NCI-H1694 treated with DMSO at 0.1 percent for 48 hours (cell line): ENCODE measurements at places on chromosomes 13 and 19.

DNA sequence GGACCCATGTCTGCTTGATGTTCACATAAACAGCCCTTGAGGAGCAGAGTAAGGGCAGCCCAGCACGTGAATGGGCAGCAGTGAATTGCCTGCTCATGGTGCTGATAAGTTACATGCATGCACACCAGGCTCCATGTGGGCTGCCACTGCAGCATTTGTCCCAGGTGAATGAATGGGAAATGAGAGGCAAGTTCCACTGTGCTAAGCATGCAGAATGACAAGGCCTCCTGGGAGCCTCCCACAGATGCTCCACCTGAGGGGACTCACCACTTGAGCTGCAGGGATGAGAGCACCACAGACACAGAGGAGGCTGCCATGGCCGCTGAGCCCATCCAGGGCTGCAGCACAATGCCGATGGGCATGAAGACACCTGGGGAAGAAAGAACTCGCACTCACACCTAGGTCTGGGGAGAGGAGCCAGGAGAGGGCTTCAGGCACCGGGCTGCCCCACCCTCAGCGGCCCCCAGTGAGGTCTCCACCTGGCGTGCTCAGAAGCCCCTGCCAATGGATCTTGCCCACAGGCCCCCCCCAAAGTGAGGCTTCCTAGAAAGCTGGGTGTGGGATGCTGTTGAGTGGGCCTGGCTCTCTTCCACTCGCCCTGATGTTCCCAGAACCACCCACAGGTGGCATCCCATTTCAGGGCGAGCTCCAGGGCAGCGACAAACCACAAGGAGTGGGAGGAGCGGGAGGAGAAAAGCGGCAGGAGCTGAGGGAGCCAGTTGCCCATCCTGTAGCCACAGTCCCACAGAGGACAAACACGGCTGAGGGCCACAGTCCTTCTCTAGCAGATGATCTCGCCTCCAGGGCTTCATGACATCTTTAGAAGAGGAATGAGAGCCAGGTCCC lies 73.8 kb downstream of the CCDC70 start:
- no peak for DNase-seq

DNA sequence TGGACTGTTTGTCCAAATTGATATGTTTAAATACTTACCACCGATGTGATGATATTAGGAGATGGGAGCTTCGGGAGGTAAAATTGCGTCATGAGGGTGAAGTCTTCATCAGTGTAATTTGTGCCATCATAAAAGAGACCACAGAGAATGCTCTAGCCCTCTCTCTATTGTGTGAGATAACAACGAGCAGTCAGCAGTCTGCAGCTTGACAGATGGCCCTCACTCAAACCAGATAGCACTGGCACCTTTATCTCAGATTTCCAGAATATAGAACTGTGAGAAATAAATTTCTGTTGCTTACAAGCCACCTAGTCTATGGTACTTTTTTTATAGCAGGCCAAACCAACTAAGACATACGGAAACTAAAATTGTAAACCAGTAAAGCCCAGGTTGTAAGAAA lies 1718.9 kb upstream of the MIR17HG start:
- DNase-seq, result no peak

GRCh38 chr13:52371736-52372247 lies 34.2 kb downstream of the THSD1 start:
- no peak for DNase-seq

GRCh38 chr19:48379058-48379457 lies 12.3 kb downstream of the KDELR1 start:
- no peak for DNase-seq

GRCh38 chr13:102788683-102789082 lies 10.1 kb downstream of the POGLUT2 start:
- no peak for DNase-seq

DNA sequence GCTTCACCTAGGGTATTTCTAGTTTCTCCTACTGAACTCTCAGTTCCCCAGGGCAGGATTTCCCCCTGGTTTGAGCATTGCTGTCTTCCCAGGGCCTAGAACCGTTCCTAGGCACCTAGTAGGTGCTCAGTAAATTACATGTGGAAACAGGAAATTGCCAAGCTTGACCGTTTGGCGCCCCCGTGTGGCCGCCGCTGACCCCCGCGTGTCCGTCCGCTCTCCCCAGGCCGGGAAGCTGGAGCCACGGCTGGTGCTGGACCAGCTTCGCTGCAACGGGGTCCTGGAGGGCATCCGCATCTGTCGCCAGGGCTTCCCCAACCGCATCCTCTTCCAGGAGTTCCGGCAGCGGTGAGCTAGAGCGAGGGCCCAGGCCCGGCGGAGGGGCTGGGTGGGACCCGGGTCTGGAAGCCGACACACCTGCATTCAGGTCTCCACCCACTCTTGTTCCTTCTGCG lies 55.5 kb downstream of the MYH14 start:
- DNase-seq, result no peak

- no peak for DNase-seq
Observed at GRCh38 chr13:100130092-100130491, 41.2 kb downstream of the PCCA start.

GRCh38 chr13:39822437-39822836 lies 167.0 kb downstream of the COG6 start:
- DNase-seq, result no peak

- no peak for DNase-seq
Observed at GRCh38 chr13:50282016-50282415, 266.8 kb downstream of the KCNRG start.

DNA sequence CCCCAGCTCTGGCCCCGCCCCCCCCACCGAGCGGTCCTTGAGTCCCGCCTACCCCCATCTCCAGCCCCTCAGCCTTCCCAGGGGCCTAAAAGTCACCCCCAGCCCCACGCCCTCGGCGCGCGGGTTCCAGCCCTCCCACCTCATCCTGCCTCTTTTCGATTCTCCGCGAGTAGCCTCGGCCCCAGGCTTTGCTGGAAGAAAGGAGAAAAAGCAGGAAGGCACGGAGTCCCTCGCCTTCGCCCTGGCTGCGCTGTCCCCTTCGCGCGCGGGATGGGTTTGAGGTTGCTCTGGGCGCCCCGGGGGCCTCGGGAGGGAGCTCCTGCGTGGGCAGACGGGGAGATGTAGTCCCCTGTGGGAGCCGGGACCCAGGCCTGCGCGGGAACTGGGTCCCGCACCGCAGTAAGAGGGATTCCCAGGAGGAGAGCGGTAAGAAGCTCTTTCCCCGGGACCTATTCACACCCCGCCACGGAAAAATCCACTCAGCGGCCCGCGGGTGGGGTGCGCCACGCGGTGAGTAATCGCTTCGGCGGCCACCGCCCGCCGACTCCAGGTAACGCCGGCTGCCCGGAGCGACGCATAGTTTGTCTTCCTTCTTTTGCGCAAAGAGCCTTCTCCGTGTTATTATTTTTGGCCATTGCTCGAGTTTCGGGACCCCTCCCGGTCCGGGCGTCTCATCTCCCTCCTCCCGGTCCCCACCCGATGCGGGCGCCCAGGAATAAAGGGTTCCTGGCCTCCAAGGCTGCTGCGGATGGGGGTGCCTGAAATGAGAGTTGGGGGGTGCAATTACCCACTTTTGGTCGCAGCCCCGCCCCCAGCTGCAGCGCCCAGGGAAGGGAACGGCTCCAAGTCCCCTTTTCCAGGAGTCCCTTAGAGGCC lies 865 bp upstream of the CRLF1 start:
- no peak for DNase-seq

GRCh38 chr13:54775501-54776191 lies 1747.0 kb downstream of the OLFM4 start:
- DNase-seq, result no peak

DNA sequence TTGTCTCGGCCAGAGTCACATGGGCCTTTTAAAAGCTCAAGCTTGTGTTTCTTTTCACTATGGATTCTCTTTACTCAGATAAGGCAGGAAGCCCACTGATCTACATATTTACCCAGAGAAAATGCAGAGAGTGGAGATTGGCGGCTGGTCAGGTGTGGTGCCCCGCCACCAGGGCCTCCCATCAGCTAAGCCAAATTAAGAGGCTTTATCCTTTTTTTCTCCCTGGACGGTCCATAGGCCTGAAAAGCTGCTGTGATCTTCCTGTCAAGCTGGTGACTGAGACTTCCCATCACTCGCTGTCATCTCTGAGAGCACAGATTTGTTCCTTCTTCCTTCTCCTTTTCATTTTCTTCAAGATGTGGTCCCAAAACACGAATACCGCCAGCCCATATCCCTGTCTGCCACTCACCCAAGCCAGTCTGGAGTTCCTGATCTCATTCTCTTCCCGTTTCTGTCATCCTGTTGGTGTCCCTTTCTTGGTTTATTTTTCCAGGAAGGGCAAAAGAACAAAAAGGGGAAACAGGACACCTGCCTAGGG lies 1.9 kb downstream of the SAFB start:
- DNase-seq, result no peak

DNA sequence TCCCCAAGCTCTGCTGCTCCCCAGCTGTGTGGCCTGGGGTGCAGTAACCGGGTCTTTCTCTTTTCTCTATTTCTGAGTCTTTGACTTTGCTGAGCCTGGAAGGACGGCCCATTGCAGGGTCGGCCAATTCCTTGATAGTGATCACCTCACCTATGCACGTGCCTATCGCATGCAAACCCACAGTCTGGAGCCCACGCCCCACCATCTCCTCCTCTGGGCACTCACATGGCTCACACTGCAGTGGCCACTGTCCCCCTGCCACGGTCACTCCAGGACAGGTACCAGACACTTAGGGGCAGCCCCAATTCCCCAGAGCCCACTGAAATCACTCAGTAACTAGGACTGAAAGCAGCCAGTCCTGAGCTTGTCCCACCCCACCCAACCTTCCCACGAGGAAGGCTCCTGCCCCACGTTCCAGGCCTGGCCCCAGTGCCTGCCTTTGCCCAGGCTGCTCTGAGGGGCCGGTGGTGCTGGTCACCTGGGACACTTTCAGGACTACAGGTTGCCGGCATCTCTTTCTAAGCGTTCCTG lies 137.6 kb downstream of the TEX29 start:
- no peak for DNase-seq

DNA sequence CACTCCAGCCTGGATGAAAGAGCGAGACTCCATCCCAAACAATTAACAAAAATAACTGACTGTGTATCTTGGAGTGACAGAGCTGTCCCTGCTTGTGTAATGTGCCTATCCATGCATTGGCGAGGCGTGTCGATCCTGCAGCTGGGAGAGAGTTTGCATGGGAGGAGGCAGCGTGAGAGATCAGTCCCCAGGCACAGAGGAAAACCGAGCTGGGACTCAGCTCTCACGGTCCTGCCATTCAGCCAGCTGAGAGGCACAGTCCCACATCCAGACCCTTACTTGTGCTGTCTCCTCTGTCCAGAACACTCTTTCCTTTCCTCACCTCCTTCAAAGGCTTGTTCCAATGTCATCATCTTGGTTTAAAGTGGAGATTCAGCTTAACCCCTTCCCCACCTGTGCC lies 11.9 kb upstream of the SULT2B1 start:
- DNase-seq, result peak; percentile 30

DNA sequence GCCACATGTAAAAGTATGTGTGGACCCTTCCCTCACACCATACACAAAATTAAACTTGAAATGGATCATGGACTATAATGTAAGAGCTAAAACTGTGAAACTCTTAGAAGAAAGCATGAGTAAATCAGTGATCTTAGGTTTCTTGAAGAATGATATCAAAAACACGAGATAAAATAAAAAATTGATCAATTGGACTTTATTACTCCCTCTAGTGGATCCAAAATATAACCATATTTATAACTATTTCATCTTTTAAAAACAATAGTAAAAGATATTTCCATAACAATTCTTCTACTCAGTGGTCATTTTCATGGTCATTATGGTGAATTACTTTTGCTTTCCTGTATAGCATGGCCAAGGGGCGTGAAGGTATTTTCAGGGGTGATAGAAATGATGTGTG lies 174.6 kb upstream of the LSM14A start:
- DNase-seq, result no peak

GRCh38 chr19:42089191-42089750 lies 13.3 kb downstream of the ZNF574 start:
- DNase-seq, result no peak

DNA sequence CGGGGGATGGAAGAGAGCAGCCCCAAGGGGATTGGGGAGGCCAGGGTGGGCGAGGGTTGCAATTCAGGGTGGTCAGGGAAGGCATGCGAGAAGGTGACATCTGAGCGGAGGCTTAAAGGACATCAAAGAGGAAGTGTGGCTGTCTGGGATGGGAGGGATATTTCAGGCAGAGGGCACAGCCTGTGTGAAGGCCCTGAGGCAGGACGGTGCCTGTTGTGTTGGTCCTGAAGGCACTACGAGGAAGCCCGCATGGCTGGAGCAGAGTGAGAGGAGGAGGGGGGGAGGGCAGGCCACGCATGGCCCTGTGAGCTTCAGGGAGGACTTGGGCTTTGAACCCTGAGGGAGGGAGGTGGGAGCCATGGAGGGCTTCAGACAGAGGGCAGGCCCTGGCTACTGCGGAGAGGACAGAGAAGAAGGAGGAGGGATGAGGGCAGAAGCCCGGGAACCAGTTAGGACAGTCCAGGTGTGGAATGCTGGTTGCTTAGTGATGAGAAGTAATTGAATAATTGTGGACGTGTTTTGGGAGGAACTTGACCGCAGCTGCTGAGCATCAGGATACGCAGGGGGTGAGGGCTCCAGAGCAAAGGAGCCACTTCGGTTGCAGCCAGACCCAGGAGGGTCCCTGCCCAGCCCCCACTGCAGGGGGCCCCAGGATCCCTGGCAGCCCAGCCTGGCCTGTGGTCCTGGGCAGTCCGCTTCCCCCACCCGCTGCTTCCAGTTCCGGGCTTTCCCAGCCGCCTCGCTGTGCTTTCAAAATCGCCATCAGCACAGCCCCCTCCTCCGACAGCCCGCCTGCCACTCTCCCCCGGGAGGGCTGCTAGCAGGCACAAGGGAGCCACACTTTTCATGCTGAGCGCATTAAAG lies 6.2 kb downstream of the TLE6 start:
- DNase-seq, result peak; percentile 91

DNA sequence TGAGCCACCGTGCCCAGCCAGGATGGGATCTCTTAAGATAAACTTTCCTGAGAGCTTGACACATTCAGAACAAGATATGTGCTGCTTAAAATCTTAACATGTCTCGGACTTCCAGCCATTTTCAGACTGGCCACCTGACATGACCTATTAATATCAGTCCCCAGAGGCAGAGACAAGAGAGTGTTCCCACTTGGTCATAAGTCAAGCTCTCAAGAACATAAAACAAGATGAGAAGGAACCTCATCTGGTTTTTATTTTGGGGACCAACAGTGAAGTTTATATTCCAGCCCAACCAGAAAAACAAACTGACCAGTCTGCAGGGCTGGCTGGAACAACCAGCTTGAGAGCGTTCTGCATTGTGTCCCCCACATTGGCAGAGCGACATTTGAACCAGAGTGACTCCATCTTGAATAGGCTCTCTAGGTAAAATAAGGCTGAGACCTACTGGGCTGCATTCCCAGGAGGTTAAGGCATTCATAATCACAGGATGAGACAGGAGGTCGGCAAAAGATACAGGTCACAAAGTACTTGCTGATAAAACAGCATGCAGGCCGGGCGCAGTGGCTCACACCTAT lies 21.8 kb upstream of the PLEKHF1 start:
- no peak for DNase-seq

GRCh38 chr13:88919970-88920628 lies 1248.9 kb downstream of the SLITRK5 start:
- DNase-seq, result no peak

- DNase-seq, result no peak
Observed at GRCh38 chr19:3547301-3547731, 8.3 kb downstream of the TEKTIP1 start.
